PC-9 (cell line): ENCODE measurements at places on chromosomes 2 and 18.
A peak's percentile ranks its signal among the peaks of the same experiment; 100 is the strongest.

DNA sequence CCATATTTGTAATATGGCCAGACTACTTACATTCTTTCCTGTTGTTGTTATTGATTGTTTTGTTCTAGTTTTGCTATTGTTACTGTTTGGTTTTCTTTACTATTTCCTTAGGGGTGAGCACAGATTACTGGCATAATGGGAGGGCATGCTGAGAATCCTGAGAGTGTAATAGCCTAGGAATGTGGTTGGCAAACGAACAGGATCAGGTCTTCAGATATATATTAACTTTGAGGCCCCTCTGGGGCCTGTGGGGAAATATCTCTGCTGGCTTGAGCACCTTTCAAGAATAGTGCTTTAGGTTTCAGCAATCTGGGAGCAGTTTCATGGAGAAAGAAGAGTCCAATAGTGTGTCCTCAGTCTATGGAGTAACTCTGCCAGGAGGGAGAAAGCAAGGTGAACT is 144.4 kb downstream of the THSD7B start:
- DNase-seq: no peak

- DNase-seq: no peak
Observed at GRCh38 chr2:135703300-135703699, 38.4 kb upstream of the UBXN4 start.

- DNase-seq: no peak
Observed at GRCh38 chr18:58026395-58026794, 17.6 kb upstream of the NEDD4L start.

DNA sequence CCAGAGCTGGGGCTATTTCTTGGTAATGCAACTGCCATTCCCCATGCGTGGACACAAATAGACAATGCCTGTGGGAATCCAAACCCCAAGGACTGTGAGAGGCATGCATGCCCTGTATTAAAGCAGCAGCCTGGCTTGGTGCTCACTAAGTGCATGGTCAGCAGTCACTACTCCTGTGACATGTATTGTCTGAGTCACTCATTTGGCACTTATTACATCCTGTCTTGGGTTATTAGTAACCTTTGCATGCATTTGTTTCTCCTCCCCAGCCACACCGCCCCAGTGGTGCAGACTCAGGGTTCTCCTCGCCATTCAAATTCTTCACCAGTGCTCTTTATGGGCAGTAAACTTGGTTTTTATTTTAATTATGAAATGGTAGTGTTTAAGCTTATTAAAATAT is 30.2 kb downstream of the PRKCE start:
- peak; percentile 55 for DNase-seq

DNA sequence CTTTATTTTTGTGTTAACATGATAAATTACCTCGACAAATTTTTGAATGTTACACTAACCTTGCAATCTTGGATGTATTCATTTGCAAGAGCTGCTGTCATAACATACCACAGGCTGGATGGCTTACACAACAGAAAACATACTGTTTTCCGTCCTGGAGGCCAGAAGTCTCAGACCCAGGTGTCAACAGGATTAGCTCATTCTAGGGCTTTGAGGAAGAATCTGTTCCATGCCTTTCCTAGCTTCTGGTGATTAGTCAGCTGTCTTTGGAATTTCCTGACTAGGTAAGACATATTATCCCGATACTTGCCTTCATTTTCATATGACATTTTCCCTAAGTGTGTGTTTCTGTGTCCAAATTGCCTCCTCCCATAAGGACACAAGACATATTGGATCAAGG is 188.6 kb upstream of the CDH19 start:
- DNase-seq: no peak

DNA sequence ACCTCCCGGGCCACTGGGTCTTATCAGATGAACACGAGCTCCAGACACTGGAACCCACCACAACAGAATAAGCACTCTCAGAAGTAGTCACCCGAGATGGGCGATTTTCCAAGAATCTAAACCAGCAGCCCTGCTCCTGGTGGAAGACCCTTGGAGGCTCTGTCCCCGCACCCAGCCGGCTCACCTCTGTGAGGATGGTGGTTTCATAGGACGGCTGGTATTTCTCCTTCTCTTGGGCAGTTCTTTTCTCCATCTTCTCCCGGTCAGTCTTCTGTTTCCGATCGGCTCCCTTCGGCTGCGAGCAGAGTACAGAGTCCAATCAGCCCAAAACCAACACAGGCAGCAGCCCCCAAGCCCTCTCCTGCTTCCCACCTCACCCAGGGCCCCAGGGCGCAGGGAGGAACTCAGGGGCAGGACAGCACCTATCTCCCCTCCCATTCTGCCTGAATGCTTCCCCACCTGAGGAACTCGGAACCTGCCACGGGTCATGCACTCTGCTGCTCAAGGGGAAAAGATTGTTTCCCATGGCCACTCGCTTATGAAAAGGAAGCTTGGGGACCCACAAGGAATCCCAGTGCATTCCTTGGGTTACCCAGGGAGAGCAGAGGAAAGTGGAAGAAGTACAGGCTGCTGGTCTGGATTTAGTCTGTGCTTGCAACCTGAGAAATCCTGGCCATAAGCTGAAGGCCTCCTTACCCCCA is 42.7 kb downstream of the TFCP2L1 start:
- DNase-seq: no peak

GRCh38 chr2:52178845-52179244 is 1146.9 kb upstream of the NRXN1 start:
- no peak for DNase-seq

GRCh38 chr2:148658807-148659722 is 14.5 kb downstream of the EPC2 start:
- no peak for DNase-seq

- no peak for DNase-seq
Observed at GRCh38 chr2:238069021-238069709, 8.4 kb downstream of the SCLY start.

GRCh38 chr18:77632758-77633157 is 383.1 kb downstream of the GALR1 start:
- DNase-seq: no peak

GRCh38 chr18:12748671-12749070 is 45.8 kb downstream of the PSMG2 start:
- no peak for DNase-seq

DNA sequence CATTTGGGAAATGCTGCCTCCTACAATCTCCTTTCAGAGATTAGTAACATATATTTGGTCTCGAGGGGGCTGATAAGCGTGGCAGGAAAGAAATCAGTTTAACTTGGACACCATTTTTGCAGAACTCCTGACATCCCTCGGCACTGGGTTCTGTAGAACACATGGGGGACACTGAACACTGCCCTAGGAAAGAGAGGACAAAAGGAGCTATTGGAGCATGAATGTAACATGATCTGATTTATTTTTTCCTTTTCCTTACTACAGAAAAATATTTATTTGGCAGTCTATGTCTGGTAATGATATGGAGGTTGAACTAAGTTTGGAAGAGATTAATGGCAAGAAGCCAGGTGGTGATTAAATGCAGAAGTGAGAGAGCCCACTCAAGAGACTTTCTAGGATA is 153.8 kb downstream of the AFF3 start:
- DNase-seq: no peak

- no peak for DNase-seq
Observed at GRCh38 chr2:219285894-219286425, 6.8 kb downstream of the DNAJB2 start.

DNA sequence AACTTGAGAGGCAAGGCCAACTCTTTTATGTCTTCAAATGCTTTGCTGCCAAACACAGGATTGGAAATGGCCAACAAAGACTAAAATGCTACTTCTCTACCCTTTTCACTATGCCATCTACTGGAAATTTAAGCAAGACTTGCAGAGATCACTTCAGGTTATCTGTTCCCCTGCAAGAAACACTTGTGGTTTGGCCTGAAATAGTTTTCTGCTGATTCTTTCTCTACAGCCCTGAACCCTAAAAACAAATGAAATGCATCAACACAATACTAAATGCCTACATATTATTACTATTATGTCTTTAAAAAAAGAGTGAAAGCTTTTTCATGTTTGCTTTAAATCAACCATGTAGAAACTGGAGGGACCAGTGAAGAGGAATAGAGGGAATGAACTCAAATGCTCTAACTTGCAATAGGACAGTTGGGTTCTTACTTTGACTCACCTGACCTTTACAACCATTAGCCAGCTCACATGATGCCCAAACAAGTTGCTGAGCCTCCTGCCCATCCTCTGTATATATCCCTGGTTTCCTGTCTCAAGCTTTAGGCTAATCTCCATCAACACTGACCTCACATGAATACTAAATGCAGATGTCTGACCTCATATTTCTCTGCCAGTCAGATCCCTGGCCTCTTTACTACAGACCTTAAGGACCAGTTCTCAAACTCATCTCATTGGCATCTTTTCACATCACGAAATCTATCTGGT is 17.5 kb upstream of the ADAM17 start:
- no peak for DNase-seq
